ENCODE measurements at places on chromosomes 3 and 15.

DNA sequence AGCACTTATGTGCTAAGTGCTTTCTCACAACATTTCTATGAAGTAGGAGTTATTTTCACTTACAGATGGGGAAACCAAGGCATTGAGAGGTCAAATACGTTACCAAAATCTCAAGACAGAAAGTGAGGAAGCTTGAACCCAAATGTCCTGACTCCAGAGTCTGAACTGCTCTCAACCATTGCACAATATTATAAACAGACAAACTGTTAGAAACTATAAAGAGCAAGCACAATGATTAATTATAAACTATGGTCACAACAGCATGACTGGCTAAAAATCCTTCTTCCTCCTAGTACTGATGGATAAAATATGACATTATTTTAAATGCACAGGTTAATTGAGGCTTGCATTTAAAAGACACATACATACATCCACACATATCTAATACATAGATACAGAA is 77.9 kb upstream of the ASB14 start:
- no peak for DNase-seq

- DNase-seq: no peak
These were observed 10.9 kb downstream of the PAQR9 start for GRCh38 chr3:142952272-142953193.

- DNase-seq: no peak
These were observed 44.9 kb upstream of the PLXNA1 start for GRCh38 chr3:126937973-126938372.

DNA sequence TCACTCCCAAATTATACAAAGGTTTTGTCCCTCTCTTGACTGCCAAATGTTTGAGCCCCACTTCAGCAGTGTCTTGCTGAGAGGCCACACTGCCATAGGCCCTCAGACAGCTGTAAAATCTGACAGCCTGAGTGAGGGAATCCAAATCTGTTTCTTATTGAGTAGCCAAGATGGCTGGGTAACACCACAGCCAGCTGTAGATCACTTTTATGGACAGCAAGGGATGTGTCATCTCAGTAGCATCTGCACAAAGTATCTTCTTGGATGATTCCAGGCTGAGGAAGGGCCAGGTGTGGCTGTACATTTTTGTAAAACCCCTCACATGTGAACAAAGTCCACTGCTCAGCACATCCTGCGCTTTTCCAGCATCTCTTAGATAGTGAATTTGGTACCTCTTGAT is 237.0 kb upstream of the LRTM1 start:
- no peak for DNase-seq

DNA sequence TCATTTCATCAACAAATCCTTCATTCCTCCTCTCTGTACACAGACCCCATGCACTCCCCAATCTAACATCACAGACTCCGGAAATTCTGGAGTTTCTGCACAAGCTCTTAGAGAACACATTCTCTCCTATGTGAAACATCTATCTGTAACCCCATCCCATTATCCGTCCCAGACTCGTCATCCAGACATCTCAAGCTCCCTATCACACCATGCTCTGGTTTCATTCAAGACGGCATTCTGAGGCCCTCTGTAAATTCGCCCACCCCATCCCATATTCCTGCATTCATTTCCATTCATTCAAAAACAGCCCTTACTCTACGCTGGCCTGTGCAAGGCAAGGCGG is 575 bp downstream of the LEO1 start:
- no peak for DNase-seq

GRCh38 chr15:31606931-31607497 is 280.4 kb downstream of the KLF13 start:
- DNase-seq: no peak

DNA sequence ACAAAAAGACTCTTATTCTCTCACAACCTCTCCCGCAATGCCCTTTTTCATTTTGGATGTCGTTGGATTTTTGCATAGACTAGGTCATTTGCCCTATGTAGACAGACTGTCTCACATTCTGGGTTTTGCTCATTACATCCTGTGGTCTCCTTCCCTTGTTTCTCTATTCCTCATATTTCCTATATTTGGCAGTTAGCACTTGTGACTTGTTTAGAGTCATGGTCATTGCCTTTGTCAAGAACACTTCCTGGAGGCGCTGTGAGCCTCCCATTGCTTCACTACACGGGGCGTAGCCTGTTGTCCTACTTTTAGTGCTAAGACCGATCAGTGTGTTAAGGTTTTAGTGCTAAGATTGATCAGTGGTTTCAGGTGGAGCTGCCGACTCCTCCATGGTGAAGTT is 16.1 kb upstream of the TATDN2 start:
- DNase-seq: no peak

Data from NCI-H2171 (cell line).